ENCODE measurements at places on chromosomes 11 and 22.

DNA sequence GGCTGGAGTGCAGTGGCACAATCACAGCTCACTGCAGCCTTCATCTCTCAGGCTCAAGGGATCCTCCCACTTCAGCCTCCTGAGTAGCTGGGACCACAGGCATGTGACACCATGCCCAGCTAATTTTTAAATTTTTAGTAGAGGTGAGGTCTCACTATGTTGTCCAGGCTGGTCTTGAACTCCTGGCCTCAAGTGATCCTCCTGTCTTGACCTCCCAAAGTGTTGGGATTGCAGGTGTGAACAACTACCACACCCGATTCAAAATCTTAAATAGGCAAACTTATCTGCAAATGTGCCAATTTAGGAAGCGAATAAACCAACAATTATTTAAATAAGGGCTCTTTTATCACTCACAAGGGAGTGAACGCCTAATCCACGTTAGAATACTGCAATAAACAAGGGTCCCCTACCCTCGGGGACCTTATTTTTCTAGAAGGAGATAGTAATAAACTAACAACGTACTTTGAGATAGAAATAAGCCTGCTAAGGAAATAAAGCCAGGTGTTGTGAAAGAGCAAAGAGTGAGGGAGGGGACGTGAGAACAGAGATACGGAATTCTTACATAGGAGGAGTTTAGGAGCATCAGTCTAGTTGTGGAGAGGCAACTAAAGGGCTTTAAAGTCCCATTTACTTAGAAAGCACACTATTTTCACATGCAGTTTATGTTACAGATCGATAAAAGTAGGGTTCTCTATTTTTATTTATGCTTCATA is 3.0 kb upstream of the WEE1 start:
- no peak for DNase-seq

DNA sequence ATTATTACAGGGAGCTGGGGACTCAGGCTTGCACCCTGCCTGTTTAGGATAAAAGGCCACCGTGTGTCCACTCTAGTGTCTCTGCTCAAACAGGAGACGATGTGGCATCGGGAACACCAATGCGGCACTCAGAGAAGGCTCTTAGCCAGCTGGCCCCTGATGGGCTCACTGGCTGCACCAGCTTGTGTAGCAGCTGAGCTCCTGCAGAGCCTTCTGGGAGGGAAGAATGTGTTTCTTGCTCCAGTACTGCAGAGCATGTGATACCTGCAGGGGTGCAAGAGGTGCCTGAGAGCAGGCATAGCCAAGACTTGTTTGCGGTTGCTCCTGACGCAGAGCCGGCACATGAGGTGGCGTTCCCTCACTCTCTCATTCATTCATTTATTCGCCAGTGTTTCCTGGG is 44.4 kb upstream of the KCNQ1OT1 start:
- DNase-seq = no peak

- no peak for DNase-seq
Measured at GRCh38 chr11:15890031-15890713, 466.2 kb downstream of the SOX6 start.

GRCh38 chr11:61760946-61761345 is 8.5 kb downstream of the MYRF start:
- DNase-seq = no peak

All from central memory CD4-positive, alpha-beta T cell (primary cell).